ENCODE measurements at places on chromosomes 12 and 14.

- no peak for DNase-seq
Measured at GRCh38 chr14:93943052-93943451, 15.9 kb downstream of the FAM181A start.

DNA sequence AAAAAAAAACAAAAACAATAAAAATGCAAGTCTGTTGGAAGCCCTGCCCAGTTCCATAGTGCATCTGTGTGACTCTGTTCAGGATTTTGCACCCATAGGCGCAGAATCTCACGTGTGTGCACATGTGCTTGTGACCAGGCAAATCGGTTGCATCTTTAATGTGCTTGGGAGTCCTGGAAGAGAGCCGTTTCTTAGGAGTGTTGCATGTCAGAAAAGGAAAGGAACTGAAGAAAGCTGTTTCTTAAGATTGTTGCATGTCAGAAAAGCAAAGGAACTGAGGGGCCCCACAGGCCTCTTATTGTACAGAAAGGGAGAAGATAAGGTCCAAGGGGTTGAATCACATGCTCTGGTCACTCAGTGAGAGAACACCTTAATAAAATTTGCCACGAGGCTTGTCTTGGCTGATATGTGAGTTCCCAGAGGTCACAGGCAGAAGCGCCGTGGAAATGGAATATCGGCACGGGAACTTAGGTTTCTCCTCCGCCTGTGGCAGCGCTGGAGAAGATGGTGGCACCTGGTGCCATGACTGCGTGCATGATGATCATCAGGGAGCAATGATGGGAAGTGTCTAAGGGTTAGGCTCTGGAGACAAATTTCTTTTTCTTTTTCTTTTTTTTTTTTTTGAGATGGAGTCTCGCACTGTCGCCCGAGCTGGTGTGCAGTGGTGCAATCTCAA, 90.0 kb downstream of the LRRC74A start:
- DNase-seq = no peak

DNA sequence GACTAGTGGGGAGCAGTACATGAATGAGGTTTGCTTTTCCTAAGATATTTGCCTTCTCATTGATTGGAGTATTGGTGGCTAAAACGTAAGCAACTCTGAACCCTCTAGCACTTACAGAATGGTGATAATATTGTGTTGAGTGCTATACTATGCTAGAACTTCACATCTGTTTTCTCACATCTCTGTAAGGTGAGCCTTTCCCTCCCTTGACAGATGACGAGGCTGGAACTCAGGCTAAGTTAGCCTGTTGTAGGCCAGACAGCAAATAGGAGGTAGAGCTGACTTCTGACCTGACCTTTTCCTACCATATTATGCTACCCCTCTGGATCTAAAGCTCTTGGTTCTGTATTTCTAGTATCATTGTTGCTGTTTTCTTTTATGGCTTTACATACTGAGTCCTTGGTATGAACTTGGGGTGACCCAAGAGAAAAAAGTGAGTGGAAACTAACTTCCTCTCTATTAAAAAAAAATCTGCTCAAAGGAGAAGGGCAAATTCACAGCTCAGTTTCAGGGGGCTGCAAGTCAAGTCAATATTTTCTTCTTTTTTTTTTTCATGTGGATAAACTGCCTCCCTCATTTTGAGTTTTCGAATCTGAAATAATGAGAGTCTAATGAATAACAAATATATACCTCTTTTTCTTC, 85.9 kb downstream of the CRADD start:
- no peak for DNase-seq

- no peak for DNase-seq
Measured at GRCh38 chr12:724194-724855, 28.1 kb upstream of the WNK1 start.

GRCh38 chr14:91286530-91286937, 42.0 kb upstream of the GPR68 start:
- peak; percentile 57 for DNase-seq

- no peak for DNase-seq
Measured at GRCh38 chr12:131095826-131096680, 142.3 kb downstream of the ADGRD1 start.

DNA sequence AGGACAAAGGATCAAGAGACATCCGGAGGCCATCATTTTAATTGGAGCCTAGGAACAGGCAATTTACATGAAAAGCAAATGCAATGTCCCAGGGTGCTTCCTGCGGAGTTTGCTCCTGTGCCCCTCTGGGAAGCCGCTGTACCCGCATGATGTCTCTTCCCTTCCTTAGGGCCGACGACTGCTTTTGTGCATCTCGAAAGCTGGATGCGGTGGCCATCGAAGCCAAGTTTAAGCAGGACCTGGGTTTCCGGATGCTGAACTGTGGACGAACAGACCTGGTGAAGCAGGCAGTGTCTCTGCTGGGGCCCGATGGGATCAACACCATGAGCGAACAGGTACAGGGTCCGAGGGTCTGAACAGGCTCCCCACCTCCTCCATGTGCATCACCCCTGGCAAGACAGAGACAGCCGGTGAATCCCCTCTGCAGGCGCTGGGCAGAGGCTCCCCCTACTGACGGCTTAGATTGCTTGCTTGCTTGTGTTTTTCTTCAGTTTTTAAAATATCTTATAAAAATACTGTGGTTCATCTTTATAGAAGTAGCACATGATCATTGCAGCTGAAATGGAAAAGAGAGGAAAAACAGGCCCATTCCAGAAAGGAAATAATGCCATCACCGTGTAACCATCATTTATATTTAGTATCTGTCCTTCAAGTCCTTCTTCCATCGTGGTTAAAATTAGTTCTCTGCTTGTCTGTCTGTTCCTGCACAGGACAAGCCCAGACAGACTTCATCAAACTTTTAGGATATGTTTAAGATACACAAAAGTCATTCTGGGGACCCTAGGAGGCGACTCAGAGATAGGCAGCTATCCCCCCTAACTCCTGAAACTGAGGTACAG, 75.4 kb upstream of the PWP1 start:
- DNase-seq = peak; percentile 70
